ENCODE measurements at places on chromosomes 4 and X. TPM values are rescaled to one million over a fixed set of nuclear protein-coding genes. Genes with fewer than 3 reads are reported as not detected.

DNA sequence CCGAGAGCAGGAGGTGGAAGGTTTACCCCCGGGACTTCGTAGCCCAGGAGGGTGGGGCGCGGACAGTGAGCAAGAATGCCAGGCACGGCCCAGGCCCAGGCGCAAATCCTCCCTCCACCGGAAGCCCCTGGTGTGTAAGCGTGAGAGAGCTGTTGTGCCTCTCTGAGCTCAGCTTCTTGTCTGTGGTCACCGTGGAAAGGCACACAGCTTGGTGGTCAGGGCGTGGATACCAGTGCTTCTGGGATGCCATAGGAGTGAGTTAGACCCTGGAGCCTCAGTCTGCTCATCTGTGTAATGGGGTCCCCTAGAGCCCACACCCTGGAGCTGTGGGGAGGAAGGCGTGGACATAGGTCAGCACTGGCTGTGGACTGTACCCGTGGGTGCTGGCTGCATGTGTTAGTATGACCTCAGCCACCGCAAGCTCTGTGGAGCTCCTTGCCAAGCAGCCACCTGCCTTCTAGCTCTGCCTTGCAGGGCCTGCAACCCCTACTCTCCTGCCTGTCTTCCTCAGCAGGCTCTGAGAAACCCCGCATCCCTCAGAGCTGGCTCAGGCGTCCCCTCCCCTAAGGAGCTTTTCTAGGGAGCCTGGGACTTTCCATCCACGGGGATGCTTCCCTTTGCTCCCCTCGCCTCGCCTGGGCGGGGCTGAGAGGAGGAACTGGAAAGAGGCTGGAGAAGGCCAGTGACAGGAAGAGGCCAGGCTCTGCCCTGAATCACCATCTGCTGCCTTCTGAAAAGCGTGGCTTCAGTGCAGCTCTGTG lies 28.0 kb upstream of the AFAP1 start:
- peak; percentile 82 for DNase-seq

DNA sequence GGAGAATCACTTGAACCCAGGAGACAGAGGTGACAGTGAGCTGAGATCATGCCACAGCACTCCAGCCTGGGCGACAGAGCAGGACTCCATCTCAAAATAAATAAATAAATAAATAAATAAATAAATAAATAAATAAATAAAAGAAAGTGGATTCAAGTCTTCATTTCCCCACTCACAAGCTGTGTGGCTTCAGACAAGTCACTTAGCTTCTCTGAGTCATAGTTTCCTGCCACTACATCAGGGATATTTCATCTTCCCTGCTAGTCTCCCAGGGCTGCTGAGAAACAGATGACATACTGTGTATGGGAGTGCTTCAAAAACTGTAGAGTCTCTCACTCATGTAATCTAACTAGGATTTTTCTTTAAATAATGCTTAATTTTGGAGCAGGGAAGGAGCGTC lies 37.2 kb downstream of the TBC1D9 start:
- DNase-seq: peak; percentile 28

- DNase-seq: no peak
Observed at GRCh38 chrX:151227627-151228026, 51.2 kb downstream of the GPR50 start.

DNA sequence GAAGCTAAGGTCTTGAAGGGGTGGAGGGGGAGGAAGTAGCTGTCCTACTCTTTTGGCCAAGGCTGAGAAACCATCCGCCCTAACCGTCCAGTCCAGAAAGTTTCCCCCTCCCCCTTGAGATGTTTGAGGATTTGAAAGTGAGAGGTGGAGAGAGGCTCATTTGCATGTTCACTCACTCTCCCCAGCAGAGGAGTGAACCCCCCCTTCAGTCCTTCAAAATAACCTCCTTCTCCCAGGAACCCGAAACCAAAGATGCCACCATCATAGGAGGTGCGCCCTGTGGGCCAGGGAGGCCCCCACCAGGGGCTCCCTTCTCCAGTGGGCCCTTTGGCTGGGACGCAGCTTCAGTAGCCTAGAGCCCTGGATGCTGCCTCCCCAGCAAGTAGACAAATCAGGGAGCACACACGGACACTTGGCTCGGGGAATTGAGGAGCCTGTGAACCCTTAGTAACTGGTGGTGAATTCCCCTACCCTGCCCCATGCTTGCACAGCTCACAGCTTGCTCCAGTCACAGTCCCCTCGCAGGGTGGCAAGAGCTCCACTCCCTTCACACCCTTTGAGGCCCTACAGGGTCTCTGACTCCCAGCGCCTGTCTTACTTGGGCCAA lies 25.6 kb downstream of the ELF4 start:
- DNase-seq: no peak

DNA sequence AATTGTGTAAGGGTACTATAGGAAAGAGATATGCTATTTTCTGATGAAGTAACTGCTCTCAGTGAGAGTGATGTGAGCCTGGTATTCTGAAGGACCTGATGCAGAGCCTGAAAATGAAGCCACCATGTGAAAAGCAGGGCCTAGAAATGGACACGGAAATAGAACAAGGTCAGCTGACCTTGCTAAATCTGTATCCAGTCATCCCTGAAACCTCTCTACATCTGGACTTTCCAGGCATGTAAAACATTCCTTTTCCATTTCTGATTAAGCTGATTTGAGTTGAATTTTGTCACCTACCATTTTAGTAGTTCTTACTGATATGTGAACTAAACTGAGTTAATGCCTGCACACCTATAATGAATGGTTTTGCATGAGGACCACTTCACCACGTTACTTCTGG lies 72.4 kb upstream of the NEIL3 start:
- no peak for DNase-seq

DNA sequence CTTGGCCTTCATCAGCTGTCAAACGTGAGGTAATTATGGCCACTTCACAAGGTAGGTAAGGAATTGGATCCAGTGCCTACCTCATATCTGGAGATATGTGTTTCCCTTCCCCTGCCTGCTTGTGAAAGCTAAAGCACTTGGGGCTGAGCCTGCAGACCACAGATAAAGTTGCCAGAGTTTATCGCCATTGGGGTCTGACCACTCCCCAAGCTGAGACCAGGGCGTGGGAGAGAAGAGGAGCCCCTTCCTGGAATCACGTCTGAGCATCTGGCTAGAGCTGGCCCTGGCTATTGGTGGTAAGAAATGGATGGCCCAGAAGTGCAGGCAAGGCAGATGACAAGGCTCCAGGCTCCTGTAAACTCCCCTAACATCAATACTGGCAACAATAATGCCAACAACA lies 2.7 kb downstream of the ALAS2 start:
- no peak for DNase-seq

DNA sequence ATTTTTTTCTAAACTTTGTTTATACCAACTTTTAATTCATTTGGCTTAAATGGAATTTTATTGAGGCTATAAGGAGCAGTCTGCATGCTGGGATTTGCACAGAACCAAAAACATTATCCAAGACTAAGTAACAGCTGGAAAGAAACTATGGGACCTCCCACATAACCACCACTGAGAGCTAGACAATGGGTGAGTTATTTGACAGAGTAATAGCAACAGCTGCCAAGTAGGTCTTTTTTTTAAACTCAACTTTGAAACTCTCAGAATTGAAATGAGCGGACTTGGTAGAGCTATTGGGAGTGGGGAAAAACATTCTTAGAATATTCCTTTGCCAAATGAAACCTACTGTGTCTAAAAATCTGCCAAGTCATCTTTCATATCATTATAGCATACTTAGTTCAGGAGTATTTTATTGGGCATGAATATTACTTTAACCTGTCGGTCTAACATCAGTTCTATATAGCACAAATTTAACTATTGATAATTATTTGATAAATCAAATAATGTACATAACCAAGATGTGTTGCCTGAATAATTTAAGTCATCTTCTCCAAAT lies 1428.0 kb downstream of the PCDH7 start:
- peak; percentile 2 for DNase-seq

DNA sequence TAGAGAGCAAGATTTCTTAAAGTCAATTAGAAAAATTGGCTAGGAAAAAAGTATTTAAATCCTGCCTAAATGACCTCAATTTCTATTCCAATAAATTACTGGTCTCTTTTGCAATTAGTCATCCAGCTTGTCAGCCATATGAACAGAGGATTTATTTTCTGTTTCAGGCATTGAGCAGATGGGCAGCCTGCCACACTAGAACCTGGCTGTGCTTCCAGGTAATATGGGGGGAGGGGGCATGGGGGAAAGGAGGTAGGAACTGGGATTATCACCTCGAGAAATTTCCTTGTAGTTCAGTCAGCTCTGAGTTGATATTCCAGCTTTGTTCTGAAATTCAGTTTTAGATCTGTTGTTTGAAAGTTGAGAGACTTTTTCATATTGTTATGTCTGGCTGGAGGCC lies 206.3 kb upstream of the LCORL start:
- no peak for DNase-seq

- DNase-seq: no peak
Observed at GRCh38 chr4:3329887-3330286, 37.1 kb downstream of the RGS12 start.

DNA sequence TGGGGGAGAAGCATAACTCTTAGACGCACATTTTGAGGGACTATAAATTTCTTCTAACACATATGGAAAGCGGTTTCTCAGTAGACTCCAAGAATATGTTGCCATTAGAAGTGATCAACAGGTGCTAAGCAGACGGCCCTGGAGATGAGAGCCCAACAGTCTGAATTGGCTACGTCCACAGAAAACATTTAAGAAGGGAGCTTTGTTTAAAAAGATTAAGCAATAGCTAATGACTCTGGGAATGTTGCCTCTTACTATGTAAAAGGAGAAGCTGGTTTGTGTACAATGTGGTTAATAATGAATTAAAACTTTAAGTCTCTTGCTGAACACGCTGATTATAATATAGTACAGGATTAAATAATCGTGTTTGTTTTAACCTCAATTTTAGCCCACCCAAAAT lies 399.5 kb downstream of the SMARCA1 start:
- no peak for DNase-seq

DNA sequence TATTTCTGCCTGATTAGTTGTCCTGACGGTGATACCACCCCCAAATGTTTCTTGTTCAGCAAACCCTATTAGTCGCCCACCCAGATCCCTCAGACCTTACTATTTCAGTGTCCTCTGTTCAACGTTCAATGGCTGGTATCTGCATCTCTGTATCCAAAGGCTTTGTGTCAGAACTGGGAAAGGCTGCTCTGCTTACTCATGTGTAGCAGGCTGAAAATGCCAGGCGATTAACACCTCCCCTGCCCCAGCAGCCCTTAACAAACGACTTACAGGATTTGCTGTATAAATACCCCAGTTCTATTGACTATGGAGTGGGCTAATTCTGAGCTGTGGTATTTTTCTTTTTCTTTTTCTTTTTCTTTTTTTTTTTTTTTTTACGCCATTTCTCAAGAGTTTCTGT lies 415.0 kb downstream of the ZNF674 start:
- no peak for DNase-seq

- no peak for DNase-seq
Observed at GRCh38 chr4:89837993-89838390, 1.0 kb upstream of the SNCA start.

- DNase-seq: no peak
Observed at GRCh38 chrX:40168480-40169011, 70.8 kb upstream of the BCOR start.

DNA sequence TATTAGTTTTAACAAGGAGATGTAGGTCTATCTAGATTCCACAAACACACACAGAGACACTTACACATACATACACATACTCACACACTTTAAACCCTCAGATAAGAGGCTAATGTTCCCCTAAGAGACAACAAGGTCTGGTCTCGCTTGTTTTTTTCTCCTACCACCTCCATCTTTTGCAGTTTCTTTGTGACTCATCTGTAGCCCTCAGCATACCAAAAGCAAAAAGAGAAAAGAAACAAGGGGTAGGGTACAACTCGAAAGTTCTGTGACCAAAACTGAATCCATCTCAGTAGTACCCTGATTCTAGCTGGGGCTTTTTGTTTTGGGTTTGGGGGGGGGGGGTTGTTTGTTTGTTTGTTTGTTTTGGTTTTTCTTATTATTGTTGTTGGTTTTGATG lies 12.2 kb upstream of the EXOSC9 start:
- no peak for DNase-seq

GRCh38 chrX:50072110-50072509 lies 128.7 kb downstream of the AKAP4 start:
- no peak for DNase-seq

GRCh38 chrX:2894885-2895292 lies 34.2 kb downstream of the ARSD start:
- peak; percentile 75 for DNase-seq

DNA sequence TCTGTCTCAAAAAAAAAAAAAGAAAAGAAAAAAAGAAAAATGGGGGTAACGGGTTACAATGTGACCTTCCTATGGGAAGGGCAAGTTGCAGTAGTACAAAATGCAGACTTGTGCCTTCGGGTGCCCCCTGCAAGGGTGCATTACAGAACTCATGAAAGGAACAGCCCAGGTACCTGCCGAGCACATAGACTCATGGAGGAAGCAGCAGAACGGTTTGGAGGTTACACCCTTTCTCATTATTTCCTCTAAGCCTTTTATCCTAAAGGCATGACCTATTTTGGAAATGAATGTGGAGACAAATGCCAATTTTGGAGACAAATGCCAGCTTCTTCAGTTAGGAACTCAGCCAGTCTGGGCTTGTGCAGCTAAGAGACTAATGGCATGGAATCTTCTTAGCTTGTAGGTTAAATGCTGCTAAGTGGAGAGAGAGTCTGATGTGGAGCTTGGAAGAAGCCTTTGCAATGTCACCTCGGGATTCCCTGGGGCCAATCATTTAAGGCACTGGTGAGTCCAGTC lies 44.1 kb upstream of the PRKX start:
- DNase-seq: no peak

- peak; percentile 98 for DNase-seq
Observed at GRCh38 chr4:38752941-38753806, 29.6 kb downstream of the TLR10 start.

DNA sequence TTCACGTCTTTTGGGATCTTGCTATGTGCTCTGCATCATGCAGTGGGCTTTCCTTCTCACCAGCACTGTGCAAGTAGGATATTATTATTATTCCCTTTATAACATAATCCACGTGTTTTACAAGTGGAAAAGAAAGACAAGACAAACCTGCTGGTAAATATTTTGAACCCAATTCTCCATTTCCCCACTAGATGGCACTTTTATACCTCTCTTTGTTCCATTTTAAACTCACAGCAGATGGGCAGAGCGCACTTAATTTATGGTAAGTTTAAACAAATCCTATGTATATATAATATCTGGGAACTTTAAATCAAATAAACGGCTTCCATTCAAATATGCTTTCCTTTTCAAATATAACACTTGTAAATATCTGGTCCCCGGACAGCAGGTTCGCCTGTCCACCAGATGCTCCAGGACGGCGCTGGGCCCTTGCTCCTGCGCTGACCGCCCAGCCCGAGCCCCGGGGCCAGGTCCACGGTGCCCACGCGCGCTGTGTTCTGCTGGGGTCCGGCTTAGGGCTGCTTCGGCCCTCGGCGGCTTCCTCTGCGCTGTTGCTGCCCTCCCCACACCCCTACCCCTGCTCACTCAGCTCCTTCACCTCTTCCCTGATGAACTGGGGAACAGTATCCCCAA lies 31.1 kb downstream of the F11 start:
- peak; percentile 40 for DNase-seq

- no peak for DNase-seq
Observed at GRCh38 chrX:28278251-28278650, 297.0 kb upstream of the DCAF8L1 start.

The SLC38A5 gene
- 0.24 TPM for total RNA-seq

The NLRP2B gene
- not detected for total RNA-seq

The ZAR1 gene
- total RNA-seq: 0.12 TPM

The F11 gene
- total RNA-seq: not detected

The MAGEC2 gene
- total RNA-seq: 184 TPM

The RS1 gene
- total RNA-seq: not detected

The GPAT3 gene
- total RNA-seq: 24.5 TPM

The NSUN7 gene
- 0.24 TPM for total RNA-seq

The TMEM255A gene
- 0.29 TPM for total RNA-seq

The GAGE12H gene
- not detected for total RNA-seq

The SMR3B gene
- not detected for total RNA-seq

The SPANXD gene
- total RNA-seq: 7.6 TPM

The ADAM29 gene
- not detected for total RNA-seq

The SAGE1 gene
- total RNA-seq: 0.10 TPM

The RBM3 gene
- 208 TPM for total RNA-seq
